Kidney glomerular epithelial cell (primary cell): ENCODE measurements at places on chromosomes 2 and 18.

DNA sequence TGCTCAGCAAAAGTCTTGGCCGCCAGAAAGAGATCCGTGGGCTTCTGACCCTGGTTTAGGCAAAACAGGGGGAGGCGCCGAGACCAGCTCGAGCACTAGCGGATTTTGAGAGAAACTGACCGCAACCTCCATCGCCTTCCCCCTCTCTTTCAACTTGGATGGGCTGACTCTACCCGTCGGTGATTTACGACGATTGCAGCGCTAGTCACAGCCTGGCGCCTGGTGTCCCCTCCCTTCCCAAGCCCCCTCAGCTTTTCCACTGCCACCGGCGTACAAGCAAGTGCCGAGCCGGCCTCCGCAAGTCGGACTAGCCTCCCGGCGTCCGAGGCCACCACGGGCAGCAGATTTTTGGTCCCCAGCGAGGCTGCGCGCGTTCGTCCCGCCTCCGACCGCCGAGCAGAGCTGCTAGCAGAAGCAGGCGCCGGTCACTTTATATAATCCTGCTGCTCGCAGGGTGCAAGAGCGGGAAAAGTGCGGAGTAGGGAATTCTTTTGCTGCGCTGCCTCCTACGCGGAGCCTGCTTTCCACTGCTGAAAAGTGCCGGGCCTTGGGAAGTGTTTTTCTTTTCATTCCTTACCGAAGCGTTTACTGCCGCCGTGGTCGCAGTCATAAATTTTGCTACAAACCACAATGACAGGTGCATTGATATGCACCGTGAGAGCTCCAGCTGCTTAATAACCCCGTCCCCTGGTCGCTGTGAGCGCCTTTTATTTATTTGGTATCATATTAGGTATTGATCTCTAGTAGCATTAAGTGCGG lies 7.7 kb downstream of the HOXD3 start:
- DNase-seq: peak; percentile 30

GRCh38 chr2:189369566-189369965 lies 71.7 kb upstream of the WDR75 start:
- peak; percentile 52 for DNase-seq

- DNase-seq: no peak
Observed at GRCh38 chr2:109387221-109387735, 226.5 kb downstream of the SEPTIN10 start.

DNA sequence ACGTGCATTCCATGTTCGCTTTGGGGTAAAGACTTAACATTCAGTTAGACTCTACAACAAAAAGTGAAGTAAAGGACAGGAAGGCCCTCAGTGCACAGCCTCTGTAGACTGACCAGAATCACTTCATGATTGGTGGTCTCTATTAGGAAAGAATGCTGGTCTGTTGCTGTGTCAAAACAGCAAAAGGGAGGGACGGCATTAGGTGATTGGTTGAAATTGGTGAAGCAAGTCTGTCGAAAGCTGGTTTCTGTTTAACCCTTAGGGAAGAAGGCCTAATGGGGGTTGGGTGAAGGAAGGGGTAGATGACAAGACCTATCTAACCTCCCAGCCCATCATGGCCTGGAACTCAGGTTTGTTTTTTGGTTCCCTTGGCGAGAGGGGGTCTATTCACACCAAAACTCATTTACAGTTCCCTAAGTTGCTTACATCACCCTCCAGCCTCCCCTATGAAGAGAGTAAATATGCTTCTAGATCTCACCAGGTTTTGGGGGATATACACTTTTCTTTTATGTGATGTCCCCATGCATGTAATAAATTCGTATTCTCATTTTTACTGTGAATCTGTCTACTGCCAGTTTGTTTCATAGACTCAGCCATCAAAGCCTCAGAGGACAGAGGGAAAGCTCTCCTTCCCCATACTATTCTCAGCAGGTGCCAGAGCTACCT lies 65.6 kb downstream of the TMEM17 start:
- no peak for DNase-seq
